ENCODE measurements at places on chromosomes 5 and 9. TPM values are rescaled to one million over a fixed set of nuclear protein-coding genes. Genes with fewer than 3 reads are reported as not detected.

The SMIM33 gene
- total RNA-seq = 0.23 TPM

The MSX2 gene
- total RNA-seq = not detected

The RGS7BP gene
- total RNA-seq = not detected

The NR2F1 gene
- total RNA-seq = not detected

The TPPP gene
- 0.11 TPM for total RNA-seq

The OMD gene
- not detected for total RNA-seq

The WNT8A gene
- not detected for total RNA-seq

The DMGDH gene
- 0.41 TPM for total RNA-seq

The PFN3 gene
- total RNA-seq = not detected

The MAMDC2 gene
- total RNA-seq = not detected

The CARTPT gene
- not detected for total RNA-seq

The TSPAN17 gene
- total RNA-seq = 33.9 TPM
